ENCODE measurements at places on chromosomes 11 and 22.
A peak's percentile ranks its signal among the peaks of the same experiment; 100 is the strongest.

- DNase-seq = peak; percentile 11
Observed at GRCh38 chr22:43823353-43823908, 11.3 kb upstream of the EFCAB6 start.

DNA sequence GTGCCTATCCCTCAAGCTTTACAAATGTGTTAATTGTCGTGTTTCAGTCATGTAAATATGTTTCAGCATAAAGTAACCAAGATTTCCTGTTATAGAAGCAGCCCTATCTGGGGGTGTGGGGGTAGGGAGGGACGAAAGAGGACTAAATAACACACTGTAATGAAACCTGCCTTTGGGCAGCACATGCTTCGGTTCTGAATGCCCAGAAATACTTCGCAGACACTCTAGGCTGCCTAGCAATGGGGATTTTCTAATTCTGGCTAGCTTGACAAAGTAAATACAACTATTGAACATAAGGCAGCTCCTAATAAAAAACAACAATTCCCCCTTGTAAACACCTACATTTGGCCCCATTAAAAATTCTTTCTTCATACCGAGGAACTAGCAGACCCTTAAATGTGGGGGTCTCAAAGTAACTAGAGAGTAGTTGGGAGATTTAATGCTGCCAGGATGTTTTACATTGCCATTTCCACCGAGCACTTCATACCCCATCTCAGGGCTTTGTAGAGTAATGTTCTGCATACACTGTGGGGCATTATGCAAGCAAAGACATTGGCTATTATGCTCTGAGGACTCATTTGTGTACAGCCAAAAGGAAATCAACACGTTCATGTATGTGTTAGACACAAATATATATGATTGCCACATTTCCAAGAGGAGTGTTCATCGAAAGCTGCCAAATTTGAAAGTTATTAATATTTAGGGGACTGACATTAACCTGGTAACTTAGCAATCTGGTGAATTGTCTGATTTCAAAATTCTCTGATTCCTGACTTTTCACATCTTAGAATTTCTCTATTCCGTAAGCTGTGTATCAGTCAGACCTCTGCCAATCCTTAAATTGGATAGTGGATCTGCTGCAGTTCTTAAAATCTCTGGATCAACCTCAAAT is 42.1 kb downstream of the PAX6 start:
- no peak for DNase-seq

GRCh38 chr22:44398856-44399837 is 86.4 kb upstream of the SHISAL1 start:
- DNase-seq = no peak

DNA sequence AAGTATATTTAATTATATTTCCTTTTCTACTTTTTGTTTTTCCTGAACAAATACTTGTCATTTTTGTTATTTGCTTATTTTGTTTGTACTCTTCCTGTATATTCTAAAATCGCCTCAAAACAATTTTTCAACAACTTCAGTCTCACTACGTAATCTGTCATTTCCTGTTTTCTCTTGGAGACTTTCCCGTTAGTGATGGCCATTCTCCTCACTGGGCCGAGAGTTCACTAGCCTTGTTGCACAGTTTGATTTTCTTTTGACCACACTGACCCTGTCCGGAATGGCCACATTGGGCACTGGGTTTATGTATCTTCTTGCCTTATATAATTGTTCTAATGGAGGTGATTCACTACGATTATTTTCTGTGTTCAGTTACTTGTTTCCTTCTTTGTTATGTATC is 726.1 kb downstream of the FAM181B start:
- no peak for DNase-seq

DNA sequence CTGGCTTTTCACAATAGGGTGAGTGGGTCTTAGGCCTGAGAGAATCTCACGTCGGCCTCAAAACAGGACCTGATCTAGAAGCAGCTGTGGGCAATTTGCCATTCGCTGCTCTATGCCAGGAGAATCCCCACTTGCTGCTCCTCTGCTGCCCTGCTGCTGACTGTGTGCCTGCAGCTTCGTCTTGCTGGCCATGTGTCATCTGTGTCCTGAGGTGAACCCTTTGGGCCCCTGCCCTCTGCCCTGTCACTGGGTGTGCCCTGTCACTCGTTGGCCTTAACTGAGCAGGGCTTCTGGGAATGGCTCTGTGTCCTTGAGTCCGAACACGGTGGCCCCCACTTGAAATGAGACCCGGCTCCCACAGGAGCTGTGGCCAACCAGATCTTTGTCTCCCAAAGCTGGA is 6.2 kb downstream of the NAA40 start:
- no peak for DNase-seq

Measured in COR-L47 (cell line).